Right ventricle myocardium superior (tissue), 1 donor: ENCODE measurements at places on chromosomes 3 and 15.

- DNase-seq, result no peak
These were observed 1081.7 kb downstream of the NAALADL2 start for GRCh38 chr3:175940881-175941280.

GRCh38 chr3:113764698-113765097 lies 17.9 kb downstream of the ATP6V1A start:
- DNase-seq, result no peak

DNA sequence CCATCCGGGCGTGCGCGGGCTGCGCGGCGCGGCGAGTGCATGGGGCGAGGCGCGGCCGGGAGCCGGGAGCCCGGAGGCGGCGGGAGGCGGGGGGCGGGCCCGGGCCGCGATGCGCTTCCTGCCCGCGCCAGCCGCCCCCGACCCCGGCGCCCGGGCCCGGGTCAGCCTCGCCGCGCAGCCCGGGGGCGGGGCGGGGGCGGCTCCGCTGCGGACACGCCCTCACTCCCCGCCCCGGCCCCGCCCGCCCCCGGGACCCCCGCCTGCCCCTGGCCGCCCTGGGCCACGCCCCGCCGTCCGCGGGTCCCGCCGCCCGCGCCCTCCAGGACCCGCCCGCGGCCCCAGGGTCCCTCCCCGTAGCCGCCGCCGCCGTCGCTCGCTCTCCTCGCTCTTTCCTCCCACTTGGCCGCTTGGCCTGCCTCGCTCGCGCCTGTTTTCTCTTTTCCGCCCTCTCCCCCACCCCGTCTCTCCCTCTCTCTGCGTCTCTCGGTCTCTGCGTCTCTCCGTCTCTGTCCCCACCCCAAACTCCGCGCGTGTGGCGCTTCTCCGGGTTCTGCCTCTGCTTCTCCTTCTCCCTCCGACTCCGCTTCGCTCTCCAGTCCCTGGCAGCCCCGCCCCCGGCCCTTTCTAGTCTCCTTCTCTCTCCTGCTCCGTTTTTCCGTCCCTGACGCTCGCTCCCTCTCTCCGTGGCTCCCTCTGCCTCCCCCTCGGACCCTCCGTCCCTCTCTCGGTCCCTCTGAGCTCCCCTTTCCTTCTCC lies at the start of gene PLXND1:
Gene PLXND1, minus strand, starts transcription at position 41 of the 755 bp plus-strand sequence. Its CDS starts 37 bp downstream, at position 4.
- peak; percentile 90 for DNase-seq

DNA sequence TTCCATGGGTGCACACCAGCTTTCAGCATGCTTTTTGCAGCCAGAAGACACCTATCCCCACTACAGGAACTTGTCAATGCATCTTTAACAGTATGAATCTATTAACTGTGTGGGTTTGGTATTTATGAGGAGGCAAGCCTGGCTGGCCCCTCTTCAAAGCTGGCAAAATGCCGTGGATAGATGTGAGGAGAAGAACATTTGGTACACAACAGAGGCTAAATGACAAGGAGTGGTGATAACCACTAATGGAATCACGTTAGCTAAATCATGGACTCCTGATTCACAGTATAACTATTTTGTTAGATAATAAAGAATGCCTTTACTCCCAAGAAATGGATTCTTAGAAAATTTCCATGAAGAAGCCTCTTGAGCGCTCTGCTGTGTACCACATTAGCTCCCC lies 187.2 kb downstream of the CLSTN2 start:
- DNase-seq, result no peak

- no peak for DNase-seq
These were observed 185.2 kb upstream of the IL12A start for GRCh38 chr3:159803459-159803858.
